Fibroblast of skin of right biceps (primary cell): ENCODE measurements at places on chromosomes 2 and 18.

DNA sequence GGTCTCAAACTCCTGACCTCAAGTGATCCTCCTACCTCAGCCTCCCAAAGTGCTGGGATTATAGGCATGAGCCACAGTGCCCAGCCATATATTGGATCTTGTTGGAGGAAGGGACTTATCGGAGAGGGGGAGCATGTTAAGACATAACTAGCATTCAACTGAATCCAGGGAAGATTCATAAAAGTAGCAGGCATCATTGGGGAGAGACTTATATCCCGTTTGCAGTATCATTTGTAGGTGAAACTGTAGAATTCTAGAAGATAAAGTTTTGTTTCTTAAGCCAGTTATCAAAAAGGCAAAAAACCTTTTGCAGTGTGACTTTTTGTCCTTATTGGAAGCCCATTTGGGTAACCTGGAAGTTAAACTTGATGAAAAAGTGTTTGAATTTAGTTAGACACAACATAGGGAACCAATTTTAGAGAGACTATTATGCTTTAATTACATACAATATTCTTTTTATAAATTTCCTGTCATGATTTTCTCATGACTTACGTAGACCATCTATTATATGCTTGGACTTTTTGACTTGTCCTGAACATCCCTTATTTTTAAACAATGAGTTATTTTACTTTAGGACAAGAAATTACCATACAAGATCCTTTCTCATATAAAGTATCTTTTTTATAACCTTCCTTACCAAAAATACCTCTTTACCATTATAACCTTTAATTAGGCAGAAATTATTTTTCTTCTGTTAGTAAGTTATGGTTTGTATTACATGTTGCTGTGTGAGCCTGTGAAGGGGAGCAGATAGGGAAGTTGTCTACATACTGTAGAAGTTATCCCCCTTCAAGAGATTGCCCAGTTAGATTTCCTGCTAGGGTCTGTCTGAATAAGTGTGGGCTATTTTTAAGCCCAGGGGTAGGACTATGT lies 20.3 kb downstream of the RAB3GAP1 start:
- peak; percentile 26 for DNase-seq

DNA sequence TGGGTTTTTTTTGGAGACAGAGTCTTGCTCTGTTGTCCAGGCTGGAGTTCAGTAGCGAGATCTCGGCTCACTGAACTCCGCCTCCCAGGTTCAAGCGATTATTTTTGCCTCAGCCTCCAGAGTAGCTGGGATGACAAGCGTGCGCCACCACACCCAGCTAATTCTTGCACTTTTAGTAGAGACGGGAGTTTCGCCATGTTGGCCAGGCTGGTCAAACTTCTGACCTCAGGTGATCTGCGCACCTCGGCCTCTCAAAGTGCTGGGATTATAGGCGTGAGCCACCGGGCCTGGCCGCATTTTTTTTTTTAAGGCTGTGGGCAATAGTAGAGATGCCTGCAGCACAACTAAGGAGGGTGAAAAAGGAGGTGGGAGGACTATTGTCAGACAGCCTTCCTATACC lies 41.7 kb upstream of the ZNF532 start:
- DNase-seq, result no peak

- DNase-seq, result peak; percentile 85
These were observed at the start of gene KCNE4 for GRCh38 chr2:223051693-223052289. Gene KCNE4 (plus strand): TSS chr2:223052190. CDS start chr2:223052831, 641 bp downstream.

GRCh38 chr2:237380768-237381167 lies 33.2 kb downstream of the COL6A3 start:
- no peak for DNase-seq

- peak; percentile 41 for DNase-seq
These were observed 10.7 kb downstream of the ZEB2 start for GRCh38 chr2:144509001-144509878.

DNA sequence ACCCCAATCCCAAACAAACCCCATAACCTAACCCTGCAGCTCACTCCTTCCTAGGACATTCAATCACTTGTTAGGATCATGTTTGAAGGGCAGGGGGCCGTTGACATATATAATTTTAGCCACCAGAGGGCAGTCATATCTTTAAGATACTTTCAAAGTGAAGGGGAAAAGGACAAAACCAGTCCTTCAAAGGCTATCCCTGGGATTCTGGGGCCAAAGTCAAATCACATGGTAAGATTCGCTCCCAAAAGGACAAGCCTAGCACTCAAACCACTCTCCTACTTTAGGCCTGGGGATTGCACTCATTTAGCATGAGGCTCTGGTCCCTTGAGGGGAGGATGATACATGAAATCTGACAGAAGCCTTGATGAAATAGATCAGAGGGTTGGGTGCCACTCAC lies 44.6 kb downstream of the HAUS1 start:
- DNase-seq, result peak; percentile 59
